H1 (cell line): ENCODE measurements at places on chromosomes 7 and 10. TPM values are rescaled to one million over a fixed set of nuclear protein-coding genes. Genes with fewer than 3 reads are reported as not detected.

- DNase-seq: no peak
Observed at GRCh38 chr7:25762511-25763462, 389.2 kb upstream of the NFE2L3 start.

DNA sequence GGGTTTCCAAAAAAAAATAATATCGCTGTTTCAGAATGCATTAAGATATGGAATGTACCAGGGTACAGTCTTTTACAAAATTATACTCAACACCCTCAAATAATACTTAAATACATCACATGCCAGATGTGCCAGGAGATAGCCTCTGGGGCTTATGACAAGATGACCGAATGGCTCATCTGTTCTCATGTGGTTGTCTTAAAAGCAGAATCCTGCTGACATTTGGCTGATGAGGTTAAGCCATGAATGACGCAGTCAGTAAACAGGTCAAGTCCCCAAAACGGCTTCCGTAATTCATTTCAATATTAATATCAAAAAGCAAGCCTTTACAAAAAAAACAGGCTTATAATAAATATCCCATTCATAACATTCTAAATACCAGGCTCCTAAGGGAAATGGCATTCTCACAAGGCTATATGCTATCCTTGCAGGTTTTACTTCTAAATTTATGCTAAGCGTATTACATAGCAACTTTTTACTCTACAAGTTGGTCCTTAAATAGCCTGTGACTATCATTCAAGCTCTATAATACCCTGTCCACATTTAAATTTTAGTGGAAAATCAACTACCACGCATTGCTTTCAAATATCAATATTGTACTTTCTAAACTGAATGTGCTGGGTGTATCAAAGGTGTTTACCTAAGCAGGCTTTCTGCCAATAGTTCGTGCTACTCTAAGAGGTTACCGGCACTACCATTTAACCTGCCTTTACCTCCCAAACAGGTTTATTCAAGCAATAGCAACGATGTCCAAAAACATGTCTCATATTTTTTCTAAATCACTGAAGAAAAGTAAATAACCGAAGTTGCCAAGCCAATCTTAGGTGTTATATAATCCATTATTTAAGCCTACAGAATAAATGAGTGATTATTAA lies 15.6 kb downstream of the SMURF1 start:
- no peak for DNase-seq

DNA sequence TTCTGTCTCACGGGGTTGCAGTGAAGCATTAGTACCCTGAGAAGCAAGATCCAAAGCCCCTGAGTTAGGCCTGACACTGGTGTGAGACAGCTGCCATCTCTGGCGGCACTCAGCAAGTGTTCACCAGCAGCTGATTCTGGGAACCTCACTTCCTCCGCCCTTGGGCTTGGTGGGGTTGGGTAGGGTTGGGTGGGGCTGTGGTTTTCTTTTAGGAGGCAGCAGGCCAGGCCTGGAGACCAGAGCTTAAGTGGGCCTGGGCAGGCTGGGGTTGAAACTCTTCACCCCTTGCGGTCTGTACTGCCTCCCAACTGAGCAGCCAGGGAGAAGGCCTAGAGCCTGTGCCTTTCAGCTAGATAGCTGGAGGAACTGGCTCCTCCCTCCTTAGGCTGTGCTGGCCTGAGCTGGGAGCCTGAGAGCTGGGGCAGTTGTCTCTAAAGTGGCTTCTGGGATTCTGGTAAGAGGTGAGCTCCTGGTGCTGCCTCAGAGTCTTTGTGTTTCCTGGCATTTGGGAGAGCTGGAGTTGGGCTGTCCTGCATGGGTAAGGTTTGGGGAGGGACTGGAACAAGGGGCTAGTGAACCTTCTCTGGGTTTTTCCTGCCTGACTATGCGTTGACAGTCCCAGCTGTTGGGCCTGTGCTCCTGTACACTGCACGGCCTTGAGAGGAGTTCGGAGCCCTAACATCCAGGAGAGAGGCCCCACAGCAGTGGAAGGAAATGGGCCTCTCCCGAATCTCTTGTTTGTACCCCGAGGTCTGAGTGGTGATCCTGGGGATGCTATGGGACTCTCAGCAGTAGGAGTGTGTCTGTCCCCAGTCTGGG lies 5.1 kb downstream of the TSPAN14 start:
- DNase-seq: no peak

DNA sequence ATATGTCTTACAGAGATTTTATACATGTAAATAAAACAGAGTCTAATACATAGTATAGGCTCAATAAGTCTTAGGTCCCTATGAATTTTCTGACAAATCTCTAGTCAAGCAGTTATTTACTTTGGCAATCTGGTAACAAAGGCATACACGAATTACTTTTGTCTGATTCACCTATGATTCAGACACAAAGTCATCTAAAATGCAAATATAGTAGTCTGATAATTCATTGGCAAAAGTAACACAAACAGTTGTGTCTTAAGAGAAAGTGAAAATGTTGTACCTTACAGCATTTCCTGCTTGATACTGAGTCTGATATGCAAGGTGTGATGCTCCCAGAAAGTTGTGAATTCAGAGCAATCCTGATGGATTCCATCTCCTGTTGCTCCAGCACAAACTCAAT lies 209.4 kb upstream of the PRSS1 start:
- DNase-seq: no peak

GRCh38 chr10:88027570-88027969 lies 164.1 kb downstream of the PTEN start:
- DNase-seq: no peak

DNA sequence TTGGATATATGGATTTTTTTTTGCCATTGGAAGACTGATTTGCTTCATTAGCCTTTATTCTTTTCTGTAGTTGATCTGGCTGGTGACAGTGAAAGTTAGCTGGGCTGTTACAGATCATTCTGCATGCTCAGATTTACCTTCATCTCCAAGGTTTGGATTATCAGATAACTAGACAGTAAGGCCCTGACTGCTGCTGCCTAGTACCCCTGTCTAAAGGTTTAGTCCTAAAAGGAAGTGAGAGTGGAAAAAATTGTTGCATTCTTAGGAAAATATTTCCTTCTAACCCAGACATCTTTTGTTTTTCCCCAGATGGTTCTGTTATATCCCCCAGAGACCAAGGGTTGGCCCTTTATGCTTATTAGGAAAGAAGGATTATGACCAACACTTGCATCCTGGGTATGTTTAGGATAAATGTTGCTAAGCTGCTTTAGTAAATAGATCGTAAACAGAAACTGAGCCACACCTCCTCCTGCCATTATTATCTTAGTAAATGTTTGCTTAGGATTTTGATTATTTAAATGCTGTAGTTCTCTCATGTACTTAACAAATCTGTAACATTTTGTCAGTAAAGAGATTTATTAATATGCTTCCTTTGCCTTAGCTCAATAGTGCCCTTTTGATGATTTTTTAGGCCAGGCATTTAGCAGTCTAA lies 44.4 kb downstream of the MCU start:
- no peak for DNase-seq

GRCh38 chr10:11560076-11560709 lies 51.3 kb downstream of the USP6NL start:
- DNase-seq: no peak

DNA sequence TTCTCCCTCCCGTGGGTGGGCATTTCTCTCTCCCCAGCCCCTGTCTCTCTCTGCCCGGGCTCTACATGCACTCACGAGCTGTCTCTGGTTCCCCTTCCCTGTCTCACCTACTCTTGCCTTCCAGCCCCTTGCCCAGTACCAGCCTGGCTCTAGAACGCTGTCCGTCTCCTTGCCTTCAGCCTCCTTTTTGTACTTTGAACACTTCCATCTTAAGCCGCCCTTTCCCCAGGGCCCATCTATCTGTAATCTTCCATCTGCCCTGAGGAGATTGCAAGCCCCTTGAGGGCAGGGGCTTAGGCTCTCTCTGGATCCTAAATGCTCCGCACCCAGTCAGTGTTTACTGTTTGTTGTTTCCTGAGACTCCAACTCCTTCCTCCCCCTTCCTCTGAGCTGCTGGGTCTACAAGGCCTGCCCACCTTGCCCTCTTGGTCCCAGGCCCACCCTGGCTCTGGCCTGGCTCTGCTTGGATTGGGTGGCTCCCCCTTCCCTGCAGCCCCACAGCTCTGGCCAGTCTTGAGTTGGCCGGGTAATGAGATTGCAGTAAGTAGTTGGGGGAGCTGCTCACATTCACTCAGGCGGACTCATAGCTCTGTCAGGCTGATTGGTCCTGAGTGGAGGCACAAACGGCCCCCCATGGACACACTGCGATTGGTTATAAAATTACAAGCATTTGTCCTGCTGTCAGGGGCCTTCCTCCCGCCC lies 28.3 kb downstream of the POLL start:
- DNase-seq: peak; percentile 41

GRCh38 chr7:138267934-138268333 lies 191.7 kb downstream of the AKR1D1 start:
- DNase-seq: no peak

- DNase-seq: peak; percentile 87
Observed at GRCh38 chr10:84429926-84430520, 101.6 kb downstream of the CCSER2 start.

GRCh38 chr10:77146712-77147336 lies 490.8 kb downstream of the KCNMA1 start:
- no peak for DNase-seq

The C10orf62 gene
- not detected in 2 replicates for total RNA-seq

The FAM237B gene
- not detected in 2 replicates for total RNA-seq

The PRSS58 gene
- total RNA-seq: not detected in 2 replicates

The GSTO2 gene
- 12.7 and 13.1 TPM in 2 replicates for total RNA-seq

The KAZALD1 gene
- total RNA-seq: 0.84 and 1.9 TPM in 2 replicates

The GPR15LG gene
- not detected in 2 replicates for total RNA-seq

The OPALIN gene
- not detected in 2 replicates for total RNA-seq
